H54 (cell line): ENCODE measurements at places on chromosomes 16 and 17.
A peak's percentile ranks its signal among the peaks of the same experiment; 100 is the strongest.

DNA sequence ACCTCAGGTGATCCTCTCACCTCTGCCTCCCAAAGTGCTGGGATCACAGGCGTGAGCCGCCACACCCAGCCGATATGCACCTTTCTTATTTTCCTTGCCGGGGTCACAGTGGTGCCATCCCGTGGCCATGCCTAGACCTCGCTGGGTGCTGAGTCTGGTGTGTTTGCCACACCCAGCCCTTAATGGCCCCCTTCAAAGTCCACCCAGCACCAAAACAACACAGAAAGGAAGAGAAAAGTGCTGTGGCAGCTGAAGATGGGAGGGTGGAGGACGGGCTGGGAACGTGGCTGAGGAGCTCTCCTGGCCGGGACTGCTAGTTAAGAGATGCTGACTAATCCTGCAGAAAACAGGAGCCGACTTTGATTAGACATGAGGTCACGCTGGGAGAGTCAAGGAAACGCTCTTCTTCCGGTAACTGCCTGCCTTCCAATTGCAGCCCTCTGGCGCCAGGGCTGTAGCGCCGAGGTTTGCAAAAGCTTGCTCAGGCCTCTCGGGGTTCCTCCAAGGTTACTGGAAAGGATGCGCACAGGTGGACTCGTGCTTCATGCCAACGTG, 10.9 kb downstream of the SLC43A2 start:
- DNase-seq, result peak; percentile 93

GRCh38 chr16:57621521-57622271, 6.7 kb upstream of the ADGRG1 start:
- DNase-seq, result no peak

DNA sequence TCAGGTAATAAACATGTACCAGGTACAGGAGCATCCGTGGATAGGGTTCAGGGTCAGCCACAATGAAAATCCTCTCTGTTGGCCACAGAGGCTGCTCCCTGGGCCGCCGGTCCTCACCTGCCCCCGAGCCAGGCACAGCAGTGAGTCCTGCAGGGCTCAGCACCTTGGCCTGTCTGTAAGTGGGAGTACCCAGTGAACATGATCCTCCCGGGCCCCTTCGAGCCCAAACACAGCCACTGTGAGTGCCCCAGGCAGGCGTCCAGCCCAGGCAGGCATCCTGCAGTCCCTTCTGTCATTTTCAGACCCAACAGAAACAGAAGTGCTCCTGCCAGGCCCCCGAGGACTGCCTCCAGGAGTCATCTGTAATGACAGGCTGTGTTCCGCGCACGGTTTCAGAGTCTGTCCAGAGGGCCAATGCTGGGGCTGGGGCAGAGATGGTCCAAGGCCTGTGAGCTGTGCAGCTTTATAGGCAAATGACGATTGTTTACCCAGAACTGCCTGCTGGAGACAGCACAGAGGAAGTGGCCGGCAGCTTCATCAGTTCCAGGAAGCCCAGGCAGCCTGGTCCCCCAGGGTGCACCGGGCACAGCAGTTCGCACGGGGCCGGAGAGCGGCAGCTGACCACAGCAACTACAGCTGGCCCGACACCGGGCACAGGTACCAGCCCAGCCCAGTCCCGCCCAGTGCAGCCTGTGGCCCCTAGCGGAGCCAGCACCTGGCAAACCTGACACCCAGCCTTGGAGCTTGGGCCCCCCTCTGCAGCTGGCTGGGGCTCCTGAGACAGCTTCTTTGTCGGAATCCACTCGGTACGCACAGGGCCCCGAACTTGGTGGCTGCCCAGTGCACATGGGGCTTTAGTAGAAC, 13.2 kb downstream of the SLC7A5 start:
- DNase-seq, result no peak

- no peak for DNase-seq
Measured at GRCh38 chr16:69448470-69449193, 24.2 kb downstream of the CYB5B start.

DNA sequence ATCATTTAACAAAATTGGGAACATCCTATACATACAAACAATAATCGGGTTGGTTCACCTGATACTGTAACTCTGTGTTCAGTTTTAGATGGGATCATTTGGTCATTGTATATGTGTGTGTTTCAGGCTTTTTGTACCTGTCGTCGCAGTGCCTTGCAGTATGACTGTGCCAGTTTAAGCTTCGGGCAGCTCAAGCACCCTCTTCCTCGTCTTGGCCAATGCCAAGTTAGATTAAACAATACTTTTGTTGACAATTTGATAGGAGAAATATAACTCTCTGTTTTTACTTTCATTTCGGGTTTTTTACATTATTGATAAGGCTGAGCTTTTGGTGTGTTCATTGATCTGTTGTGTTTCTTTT, 37.0 kb upstream of the ARHGAP17 start:
- DNase-seq, result no peak

DNA sequence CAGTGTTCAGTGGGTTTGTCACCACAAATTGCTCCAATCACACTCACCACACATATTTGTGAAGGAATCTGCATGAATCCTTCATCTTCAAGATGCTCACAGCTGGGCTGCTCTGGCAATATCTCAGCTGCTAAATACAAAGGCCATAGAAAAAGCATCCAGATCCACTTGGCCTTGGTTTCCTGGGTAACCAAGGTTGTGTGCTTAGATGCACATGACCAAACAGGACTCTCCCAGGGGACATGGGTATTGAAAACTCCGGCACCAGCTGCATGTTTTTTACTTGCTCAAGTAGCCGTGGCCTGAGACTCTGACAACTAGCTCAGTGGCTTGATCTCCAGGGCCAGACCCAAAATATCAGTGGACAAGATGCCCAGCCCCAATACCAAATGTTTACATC, 131.3 kb downstream of the CBLN1 start:
- no peak for DNase-seq

DNA sequence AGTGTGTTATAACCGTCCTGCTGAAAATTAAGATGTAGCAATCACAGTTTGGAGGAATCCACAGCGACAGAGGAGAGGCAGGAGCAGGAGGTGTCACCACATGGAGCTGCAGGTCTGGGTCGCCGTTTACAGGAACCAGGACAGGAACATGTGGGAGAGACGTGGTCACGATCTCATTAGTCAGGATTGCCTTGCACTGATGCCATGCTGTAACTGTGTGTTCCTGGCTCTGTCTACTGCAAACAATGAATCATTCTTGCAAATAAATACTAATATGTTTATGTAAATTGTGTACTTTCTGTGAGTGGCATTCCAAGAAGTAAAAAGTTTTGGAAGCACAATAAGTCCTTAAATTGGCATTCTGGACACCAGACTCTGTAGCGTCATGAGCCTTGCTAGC, 271.8 kb downstream of the CPPED1 start:
- DNase-seq, result no peak

GRCh38 chr16:10598157-10598556, 17.8 kb upstream of the EMP2 start:
- DNase-seq, result no peak

GRCh38 chr16:75218256-75219076, at the start of gene CTRB1:
Gene CTRB1, plus strand, starts transcription at chr16:75218988. Its CDS starts 20 bp downstream, at chr16:75219008.
- no peak for DNase-seq

DNA sequence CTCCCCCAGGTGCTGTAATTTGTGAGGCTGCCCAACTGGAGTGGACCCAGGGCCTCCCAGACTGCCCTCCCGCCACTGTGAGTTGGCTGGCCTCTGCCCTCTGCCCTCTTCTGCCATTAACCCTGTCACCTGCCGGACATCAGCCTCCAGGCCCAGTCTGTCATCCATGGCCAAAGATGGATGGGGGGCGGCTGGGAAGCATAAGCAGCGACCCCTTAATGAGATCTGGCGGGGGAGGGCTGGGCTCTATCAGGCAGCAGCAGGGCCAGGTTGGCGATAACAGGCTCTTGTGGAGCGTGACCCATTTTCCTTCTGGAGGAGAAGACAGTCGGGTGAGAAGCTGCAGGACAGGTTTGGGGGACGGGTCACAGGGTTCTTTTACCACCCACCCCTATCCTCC, 25.3 kb downstream of the CDK5RAP3 start:
- no peak for DNase-seq

DNA sequence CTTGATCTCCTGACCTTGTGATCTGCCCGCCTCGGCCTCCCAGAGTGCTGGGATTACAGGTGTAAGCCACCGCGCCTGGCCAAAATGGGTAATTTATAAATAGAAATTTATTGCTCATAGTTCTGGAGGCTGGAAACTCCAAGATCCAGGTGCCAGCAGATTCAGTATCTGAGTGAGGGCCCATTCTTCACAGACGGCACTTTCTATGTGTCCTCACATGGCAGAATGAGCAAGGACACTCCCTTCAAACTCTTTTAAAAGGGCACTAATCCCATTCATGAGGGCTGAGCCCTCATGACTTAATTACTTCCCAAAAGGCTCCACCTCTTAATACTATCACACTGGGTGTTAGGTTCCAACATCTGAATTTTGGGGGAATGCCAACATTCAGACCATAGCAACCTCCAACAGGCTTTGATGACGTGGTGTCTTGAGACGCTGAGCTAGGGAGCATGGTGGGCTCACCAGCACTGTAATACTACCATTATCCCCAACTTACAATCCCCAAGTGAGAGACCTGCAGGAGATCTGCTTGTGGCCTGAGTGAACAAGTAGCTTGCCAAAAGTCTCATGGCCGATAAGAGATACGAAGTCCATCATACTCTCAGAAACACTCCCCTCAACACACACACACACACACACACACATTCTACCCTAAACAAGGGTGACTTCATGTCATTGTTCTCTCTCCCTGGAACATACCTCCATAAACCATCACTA, 8.5 kb downstream of the CMTM4 start:
- DNase-seq, result no peak

DNA sequence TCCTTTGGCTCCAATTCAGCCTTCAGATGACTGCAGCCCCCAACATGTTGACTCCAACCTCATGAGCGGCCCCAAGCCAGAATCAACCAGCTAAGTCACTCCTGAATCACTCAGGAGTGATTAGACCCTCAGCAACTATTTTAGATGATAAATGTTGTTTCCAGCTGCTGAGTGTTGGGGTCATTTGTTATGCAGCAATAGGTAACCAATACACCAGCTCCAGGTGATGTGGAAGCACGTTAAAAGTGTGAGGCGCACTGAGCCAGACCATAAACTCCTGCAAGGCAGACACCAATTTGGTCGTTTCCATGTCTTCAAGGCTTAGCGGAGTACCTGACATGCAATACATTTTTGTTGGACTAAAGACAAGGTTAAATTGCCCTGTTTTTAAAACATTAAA, 17.5 kb downstream of the COQ7 start:
- DNase-seq, result no peak

DNA sequence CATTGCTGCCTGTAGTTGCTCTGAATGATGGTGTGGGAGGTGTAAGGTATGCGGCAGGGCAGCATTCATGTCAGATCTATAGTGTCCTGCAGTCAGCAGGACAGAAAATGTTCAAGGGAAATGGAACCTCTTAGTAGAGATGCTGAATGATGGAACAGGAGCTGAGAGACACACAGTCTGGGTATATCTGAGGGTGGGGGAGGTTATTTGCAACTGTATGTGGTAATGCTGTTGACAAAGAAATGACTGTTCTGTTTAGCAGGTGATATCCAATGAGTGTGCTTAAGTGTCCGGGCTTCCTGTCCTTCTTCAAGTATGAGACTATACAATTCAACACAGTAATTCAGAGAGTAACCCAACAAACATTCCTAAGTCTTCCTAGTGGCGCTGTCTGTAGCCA, 46.6 kb downstream of the STH start:
- no peak for DNase-seq

- DNase-seq, result peak; percentile 49
Measured at GRCh38 chr17:72121164-72122009, 567 bp downstream of the SOX9 start.

DNA sequence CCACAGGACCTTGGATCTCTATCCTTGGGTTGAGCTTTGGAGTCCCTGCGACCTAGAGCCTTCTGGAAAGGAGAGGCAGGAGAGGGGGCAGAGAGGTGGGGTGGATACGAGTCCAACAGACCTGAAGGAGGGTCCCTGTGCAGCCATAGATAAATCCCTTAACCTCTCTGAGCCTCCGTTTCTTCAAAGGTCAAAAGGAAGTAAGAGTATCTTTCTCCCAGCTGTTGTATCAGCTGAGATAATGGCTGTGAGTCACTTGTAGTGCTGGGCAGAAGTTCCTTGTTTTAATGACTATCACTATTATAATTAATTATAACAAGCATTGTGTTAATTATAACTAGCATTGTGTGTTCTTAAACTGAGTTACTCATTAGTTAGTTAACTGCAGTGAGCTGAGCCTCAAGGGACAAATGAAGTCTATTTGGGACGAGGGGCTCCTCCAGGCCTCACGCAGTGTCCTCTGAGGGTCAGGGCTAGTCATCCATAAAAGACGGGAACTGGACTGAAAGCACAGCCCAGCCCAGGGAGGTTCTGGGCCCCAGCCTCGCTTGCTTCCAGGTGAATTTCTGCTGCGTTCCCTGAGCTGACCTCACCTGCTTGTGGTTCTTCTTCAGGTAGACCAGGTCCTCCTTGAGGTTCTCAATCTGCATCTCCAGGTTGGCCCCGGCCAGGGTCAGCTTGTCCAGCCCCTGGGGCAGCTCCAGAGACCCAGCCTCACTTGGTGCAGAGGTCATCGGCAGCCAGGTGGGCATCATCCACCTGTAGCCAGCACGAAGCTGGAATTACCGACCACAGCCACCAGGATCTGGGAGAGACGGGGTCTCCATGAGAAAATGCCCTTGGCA, 5.7 kb upstream of the KRT17 start:
- DNase-seq, result no peak

GRCh38 chr16:6618874-6619273, 713.8 kb upstream of the RBFOX1 start:
- no peak for DNase-seq

- no peak for DNase-seq
Measured at GRCh38 chr16:54177052-54177861, 109.3 kb downstream of the IRX3 start.

DNA sequence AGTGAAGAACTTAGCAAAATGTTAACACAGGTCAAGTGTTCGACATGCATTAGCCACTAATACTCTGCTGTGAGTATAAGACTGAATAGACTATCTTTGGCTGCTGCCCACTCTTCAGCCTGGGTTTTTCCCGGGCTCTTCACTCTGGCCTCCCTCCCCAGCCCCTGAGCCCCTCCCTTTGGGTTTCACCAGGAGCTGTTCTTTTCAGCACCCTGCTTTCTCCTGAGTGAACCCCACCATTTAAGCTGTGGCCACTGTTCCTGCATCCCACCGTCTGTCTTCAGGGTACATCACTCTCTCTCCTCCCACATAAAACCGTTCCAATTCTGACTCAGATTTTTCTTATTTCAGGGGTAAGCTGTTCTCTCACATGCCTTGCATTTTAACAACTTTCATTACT, 92.0 kb upstream of the ASIC2 start:
- DNase-seq, result no peak

GRCh38 chr16:4750896-4751295, 16.1 kb downstream of the ZNF500 start:
- no peak for DNase-seq

DNA sequence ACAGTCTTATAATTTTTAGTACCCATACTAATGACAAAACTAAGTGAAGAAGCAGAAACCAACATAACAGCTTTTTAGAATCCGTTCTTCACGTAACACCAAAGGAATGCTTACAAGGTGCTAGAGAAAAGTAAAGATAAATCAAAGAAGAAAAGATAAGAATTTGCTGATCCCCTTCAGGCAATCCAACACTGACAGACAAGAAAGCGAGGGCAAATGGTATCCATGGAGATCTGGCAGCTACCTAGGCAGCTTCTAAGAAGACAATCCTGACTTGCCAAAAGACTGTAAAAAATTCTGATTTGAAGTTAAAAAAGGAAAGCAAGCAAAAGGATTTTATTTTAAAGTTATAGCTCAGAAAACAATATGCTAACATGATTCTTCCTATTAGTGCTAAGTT, 14.6 kb downstream of the BBS2 start:
- DNase-seq, result no peak
